ENCODE measurements at places on chromosomes 2 and 18. TPM values are rescaled to one million over a fixed set of nuclear protein-coding genes. Genes with fewer than 3 reads are reported as not detected.

The PRKAG3 gene
- not detected for total RNA-seq

The NIFK gene
- total RNA-seq = 49.2 TPM

The EPG5 gene
- total RNA-seq = 4.0 TPM

The VPS54 gene
- 17.5 TPM for total RNA-seq

The PPP1R1C gene
- total RNA-seq = not detected

The LRATD1 gene
- total RNA-seq = 1.2 TPM

The STON1 gene
- not detected for total RNA-seq

The PDE11A gene
- total RNA-seq = 0.57 TPM

The ASXL3 gene
- not detected for total RNA-seq

The DSG1 gene
- not detected for total RNA-seq

- no peak for DNase-seq
These were observed 200.7 kb downstream of the DIS3L2 start for GRCh38 chr2:232162187-232162586.

- no peak for DNase-seq
These were observed 33.8 kb downstream of the MAP4K3 start for GRCh38 chr2:39403311-39403710.

DNA sequence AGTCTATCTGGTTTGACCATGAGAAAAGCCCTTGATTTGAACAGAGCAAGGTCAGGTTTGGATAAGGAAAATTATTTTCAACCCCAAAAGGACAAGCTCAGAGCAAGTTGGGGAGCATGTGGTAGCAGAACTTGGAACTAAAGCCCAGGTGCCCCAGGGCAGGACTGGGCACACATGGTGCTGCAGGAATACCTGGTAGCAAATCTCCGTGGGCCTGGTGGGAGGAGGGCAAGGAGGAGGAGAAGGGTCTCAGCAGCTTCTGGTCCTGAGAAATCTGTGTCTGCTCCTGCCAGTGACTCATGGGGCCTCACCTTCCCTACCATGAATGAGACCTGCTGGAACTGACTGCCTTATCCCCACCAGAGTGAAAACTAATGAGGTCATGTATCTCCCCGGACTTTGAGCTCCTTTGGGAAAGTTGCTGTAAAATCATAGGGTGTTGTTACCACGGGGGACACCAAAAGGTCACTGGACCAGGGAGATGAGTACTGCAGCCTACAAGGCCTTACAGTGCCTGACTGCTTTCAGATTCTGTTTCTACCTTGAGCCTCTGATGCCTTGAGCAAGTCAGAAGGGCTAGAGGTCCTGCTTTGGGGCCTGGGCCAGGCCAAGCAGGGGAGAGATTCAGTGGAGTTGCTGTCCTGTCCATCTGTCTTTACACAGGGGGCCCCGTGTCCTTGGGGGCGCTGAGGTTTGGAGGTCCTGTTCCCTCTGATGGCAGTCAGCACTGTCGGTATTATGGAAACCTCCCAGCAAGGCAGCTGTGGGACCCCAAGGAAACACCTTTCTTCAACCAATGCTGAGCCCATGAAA is 304.0 kb downstream of the MYCN start:
- DNase-seq = no peak

- DNase-seq = no peak
These were observed 25.9 kb upstream of the NEB start for GRCh38 chr2:151760139-151760650.

GRCh38 chr2:217095511-217096205 is 235.8 kb upstream of the TNP1 start:
- no peak for DNase-seq

GRCh38 chr2:45661828-45662227 is 10.4 kb downstream of the PRKCE start:
- DNase-seq = no peak

DNA sequence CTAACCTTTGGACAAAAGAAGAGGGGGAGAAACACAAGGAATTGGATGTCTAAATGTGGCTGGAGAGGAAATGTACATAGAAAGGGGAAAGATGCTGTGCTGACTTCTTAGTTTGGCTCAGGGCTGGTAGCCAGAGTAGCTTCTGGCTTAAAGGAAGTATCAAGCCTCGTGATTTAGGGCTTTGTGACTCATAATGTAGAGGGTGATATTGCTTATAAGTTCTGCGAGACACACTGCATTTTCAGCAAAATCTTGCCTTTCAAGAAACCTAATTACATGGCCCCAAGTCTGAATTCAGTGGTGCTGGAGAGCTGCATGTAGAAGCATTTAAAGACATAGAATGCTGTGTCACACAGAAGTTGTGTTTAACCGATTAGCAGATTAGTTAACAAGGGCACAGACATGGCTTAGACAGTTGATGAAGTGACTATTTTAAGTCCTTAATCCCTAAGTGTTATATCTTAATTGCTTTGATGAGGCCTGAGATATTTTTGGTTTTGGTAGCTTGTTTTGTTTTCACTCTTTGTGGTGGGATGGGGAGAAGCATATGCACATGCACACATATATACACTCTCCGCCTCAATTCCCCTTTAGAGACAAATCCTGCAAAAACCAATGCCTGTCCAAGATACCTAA is 66.4 kb downstream of the EPAS1 start:
- no peak for DNase-seq

GRCh38 chr2:231900486-231900942 is 25.7 kb downstream of the NPPC start:
- DNase-seq = peak; percentile 40

GRCh38 chr2:227482638-227483340 is 10.8 kb downstream of the AGFG1 start:
- no peak for DNase-seq

- DNase-seq = no peak
These were observed 630.7 kb upstream of the HS6ST1 start for GRCh38 chr2:128949360-128949759.

- DNase-seq = no peak
These were observed 44.4 kb downstream of the TFPI start for GRCh38 chr2:187509667-187510417.

- DNase-seq = no peak
These were observed 1338.4 kb upstream of the CHAC2 start for GRCh38 chr2:52429171-52429570.

DNA sequence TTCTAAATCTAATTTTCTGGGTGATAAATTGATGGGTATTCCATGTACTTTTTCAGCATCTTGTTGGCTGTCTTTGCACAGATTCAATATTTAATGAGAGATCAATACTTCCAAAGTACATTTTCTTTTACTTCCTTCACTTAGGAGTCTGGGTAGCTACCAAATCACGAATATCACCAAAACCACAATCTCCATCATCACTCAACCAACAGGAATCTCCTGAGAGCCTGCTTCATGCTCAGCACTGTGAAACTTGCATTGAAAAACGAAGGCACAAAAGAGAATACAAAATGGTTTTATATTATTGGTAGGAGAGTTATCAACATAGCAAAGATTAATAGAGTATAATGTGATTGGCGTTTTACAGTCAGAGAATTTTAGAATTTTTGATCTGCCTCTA is 261.5 kb upstream of the DSEL start:
- DNase-seq = no peak

- DNase-seq = peak; percentile 6
These were observed 96.2 kb downstream of the PDE1A start for GRCh38 chr2:182330451-182331305.

DNA sequence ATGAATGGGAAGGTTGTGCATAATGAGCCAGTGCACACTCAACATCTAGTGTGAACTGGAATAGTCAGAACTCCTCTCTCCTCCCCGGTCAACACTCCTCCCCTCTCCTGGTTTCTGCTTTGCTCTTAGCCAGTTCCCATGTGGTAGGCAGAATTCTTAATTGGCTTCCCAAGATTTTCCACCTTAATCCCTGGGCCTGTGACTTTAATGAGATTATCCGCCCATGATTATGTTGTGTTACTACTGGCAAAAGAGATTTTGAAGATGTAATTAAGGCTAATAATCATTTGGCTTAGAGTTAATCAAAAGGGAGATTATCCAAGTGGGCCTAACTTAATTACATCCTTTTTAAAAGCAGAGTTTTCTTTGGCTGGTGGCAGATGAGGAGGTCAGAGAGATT is 34.2 kb upstream of the REV1 start:
- no peak for DNase-seq

DNA sequence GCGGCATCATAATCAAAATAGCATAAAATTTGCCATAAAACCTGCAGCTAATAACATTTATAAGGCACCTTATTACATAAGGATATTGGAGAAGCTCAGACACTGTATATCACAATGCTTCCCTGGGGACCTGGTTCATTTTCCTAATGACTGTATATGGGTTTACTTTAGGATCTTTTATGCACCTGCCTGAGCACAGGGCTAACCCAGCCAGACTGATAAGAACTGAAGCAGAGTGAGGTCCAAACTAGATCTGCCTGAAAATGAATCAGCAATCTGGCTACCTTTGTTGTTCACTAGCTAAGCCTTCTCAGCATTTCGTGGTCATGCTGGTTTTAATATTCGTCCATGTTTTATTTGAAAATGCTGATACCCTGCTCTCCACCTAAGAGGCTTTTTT is 1922.3 kb upstream of the CELF4 start:
- DNase-seq = no peak

GRCh38 chr2:240585681-240586197 is 795 bp upstream of the CAPN10 start:
- no peak for DNase-seq

- no peak for DNase-seq
These were observed 70.7 kb downstream of the EDAR start for GRCh38 chr2:108918156-108918874.

DNA sequence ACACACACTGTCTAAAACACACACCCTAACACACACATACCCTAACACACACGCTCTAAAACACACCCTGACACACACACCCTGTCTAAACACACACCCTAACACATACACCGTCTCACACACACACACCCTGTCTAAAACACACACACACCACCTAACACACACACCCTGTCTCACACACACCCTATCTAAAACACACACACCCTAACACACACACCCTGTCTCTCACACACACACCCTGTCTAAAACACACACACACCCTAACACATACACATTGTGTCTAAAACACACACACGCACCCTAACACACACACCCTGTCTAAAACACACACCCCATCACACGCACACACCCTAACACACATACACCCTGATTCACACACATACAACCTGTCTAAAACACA is 54.1 kb downstream of the HDAC4 start:
- no peak for DNase-seq

- peak; percentile 81 for DNase-seq
These were observed 116.0 kb downstream of the COPS8 start for GRCh38 chr2:237201461-237202287.
